Stimulated activated CD8-positive, alpha-beta memory T cell treated with anti-CD3 and anti-CD28 coated beads, Interleukin-7, amount 100 ng/mL, for 1 hour (primary cell): ENCODE measurements at places on chromosomes 1 and 21.

DNA sequence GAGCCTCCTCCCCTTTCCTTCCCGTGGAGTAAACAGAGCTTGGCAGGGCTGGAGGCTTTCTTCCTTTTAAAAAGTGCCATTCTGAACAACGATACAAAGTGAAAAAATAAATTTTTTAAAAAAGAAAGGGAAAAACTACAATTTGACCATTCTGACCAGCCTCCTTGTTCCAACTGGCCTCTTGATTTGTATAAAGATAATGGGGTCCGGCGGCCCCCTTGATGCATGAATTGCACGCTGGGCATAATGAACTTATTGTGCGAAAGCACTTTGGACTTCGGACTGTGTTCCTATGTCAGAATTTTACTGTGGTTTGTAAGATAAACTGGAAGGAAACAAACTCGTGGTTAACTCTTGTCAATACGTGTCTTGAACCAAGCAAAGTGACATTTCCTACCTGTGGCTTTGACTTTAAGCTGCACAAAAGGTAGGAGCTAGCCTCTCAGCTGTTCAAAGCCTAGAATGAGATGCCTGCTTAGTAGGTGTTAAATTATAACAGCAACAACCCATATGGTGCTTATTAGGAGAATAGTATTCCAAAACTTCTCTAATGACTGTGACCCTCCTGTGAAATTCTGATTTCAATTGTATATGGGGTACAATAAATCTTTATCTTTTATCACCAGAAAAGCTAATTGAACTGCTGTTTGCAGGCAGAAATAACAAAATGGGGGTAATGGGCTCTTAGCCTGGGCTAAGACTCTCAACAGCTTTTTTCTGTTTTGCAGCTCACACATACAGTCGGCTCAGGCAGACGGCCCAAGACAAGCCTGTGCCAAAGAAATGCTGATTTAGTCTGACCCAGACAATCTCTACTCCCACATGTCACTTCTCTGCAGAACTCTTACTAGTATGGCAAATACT is 9.3 kb downstream of the IRF2BP2 start:
- DNase-seq, result no peak

GRCh38 chr1:9858293-9859035 is 34.7 kb upstream of the CLSTN1 start:
- no peak for DNase-seq

DNA sequence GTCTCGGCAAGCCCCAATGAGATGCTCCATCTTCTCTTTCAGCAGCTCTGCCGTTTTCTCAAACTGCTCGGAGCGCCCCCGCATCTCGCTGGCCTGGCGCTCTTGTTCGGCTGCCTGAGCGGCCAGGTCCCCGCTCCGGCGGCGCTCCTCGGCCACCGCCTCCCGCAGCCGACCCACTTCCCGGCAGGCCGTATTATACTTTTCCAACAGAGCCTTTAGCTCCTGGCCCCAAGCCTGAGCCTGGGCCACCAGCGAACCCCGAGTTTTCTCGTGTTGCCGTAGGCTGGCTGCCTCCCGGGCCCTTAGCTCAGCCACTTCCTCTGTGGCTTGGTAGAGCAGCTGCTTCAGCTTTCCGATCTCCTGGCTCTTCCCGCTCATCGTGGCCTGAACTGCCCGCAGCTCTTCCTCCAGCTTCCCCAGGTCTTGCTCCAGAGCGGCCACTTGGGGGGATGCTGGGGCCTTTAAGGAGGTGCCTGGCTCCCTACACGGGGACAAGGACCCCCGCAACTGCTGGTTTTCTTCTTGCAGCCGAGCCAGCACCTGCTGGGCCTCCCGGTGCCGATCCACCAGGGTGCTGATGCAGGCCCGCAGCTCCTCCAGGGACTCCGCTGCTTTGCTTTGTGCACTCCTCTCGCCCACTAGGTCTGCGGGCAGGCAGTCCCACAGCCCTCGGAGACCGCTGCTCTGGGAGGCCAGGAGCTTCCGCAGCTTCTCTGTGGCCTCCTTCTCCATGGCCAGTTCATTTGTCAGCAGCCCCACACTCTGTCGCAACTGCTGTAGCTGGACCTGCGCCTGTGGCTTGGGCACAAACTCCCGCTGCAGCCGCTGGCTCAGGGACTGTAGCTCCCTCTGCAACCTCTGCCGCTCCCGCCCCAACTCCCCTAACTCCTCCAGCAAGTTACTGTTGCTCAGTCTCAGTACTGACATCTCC is 13.4 kb upstream of the PIAS3 start:
- peak; percentile 7 for DNase-seq

DNA sequence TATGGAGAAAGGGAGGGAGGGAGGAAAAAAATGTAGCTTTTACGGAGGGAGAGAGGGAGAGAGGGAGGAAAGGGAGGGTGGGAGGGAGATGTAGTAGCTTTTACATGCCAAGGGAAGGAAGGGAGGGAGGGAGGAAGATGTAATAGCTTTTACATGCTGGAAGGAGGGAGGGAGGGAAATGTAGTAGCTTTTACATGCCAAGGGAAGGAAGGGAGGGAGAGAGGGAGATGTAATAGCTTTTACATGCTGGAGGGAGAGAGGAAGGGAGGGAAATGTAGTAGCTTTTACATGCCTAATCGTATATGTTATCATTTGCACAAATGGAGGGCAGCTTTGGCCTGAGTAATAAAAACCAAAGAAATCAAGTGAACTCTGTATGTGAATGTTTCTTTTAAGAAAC is 35.6 kb downstream of the EEIG2 start:
- DNase-seq, result no peak

- no peak for DNase-seq
These were observed 17.3 kb downstream of the SARS1 start for GRCh38 chr1:109231066-109231465.

GRCh38 chr1:71350805-71351204 is 270.0 kb upstream of the ZRANB2 start:
- DNase-seq, result no peak

GRCh38 chr1:198929111-198929604 is 290.3 kb downstream of the PTPRC start:
- no peak for DNase-seq
